CD4-positive, alpha-beta T cell treated with Interleukin-17A for 4 hours (primary cell): ENCODE measurements at places on chromosomes 16 and 17.

GRCh38 chr17:10041916-10042588, 137.0 kb upstream of the RCVRN start:
- DNase-seq: no peak

GRCh38 chr17:41012326-41013120, 3.6 kb upstream of the KRTAP3-1 start:
- no peak for DNase-seq

GRCh38 chr16:30421010-30421409, 8.8 kb downstream of the DCTPP1 start:
- DNase-seq: no peak

DNA sequence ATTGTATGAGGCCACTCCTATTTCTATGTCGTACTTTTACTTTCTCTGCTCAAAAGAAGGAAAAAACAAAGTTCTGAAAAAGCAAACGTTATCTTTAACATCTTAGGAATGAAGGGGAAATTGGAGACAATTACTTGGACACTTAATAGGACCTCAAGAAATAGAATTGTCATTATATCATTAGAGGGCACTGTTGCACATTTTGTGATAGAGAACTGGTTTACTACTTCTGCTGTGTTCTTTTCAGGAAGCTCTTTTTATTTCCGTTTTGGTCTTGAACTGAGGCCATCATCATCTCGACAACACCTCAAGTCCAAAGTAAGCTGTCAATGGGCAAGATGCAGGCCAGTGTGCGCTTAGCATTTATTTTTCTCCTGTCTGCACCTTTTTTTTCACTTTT, 14.6 kb downstream of the COG4 start:
- DNase-seq: no peak

DNA sequence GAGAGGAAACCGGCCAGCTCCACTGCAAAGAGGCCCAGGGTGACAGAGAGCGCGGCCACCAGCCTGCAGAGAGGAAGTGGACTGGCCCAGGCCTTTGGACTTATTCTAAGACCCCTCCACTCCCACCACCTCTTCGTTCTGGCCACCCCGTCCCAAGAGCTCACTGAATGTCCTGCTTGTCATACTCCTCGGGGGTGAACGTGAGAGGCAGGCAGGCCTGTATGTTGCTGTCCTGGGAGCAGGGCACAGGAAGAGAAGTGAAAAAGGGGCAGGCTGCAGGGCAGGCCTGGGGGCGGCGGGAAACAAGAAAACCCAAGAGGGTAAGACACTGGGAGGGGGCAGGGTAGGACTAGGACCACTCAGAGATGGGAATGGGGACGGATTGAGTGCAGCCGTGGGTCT, 384 bp downstream of the TMEM107 start:
- DNase-seq: no peak

- no peak for DNase-seq
These were observed 36.1 kb downstream of the WNT3 start for GRCh38 chr17:46782250-46782953.

DNA sequence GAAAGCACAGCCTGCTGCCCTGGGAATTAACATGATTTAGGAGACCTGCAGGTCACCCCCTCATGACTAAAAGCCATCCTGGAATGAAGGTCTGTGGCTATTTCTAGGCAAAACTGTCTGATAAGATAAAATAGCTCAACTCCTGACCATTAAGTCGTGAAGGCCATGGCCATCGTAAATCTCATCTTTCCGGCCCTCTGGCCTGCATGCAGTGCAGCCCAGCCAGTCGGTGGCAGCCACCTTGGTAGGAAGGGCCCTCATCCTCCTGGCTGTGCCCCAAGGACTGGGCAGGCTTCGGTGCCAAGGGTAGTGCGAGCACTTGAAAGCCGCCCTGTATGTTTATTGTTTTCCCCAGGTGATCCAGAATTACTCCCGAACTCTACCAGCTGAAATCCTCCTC, 18.2 kb upstream of the MEOX1 start:
- DNase-seq: no peak

- DNase-seq: no peak
These were observed 34.4 kb downstream of the GDPD1 start for GRCh38 chr17:59254742-59255141.

DNA sequence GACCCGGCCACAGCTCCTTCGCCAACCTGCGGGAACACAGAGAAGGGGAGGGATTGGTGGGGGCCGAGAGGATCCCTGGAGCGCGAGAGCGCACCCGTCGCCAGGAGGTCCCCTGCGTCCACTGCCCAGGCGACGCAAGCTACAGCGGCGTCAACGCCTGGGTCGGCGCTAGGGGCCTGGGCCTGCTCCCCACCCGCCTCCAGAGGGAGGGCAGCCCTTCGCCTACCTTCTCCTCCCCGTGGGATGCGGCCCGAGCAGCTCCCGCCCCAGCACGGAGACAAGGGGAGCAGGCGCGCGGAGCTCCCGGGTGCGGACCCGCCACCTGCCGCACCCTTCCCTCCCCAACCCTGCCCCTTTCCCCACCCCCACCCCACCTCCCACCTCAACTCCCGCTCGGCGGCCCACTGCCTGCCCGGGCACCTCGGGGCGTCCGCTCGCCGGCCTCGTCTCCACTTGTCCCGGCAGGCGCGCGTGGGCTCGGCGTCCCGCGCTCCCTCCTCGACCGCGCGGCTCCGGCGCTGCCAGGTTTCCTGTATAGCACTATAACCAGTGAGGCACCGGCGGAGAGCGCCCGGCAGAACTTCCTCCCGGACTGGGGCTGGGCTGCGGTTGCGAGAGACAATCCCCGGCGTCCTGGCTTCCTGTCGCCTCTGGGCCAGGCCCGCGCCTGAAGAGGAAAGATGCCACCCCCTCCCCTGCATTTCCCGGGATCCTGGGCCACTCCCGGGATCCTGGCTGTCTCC, 119.1 kb upstream of the SMURF2 start:
- peak; percentile 71 for DNase-seq

DNA sequence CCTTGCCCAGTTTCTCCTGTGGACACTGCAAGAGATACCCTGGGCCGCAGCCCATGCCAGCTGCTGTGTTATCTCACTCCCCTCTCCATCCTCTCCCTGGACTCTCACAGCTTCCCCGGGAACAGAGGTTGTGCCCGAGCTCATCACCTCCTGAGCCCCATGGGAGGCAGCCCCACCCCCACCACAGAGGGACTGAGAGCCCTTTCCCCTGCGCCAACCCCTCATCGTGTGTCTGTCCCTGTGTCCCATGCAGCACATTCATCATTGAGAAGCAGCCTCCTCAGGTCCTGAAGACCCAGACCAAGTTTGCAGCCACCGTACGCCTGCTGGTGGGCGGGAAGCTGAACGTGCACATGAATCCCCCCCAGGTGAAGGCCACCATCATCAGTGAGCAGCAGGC, 12.7 kb downstream of the STAT5A start:
- DNase-seq: no peak

- no peak for DNase-seq
These were observed 41.1 kb downstream of the TMEM132E start for GRCh38 chr17:34620458-34620857.

DNA sequence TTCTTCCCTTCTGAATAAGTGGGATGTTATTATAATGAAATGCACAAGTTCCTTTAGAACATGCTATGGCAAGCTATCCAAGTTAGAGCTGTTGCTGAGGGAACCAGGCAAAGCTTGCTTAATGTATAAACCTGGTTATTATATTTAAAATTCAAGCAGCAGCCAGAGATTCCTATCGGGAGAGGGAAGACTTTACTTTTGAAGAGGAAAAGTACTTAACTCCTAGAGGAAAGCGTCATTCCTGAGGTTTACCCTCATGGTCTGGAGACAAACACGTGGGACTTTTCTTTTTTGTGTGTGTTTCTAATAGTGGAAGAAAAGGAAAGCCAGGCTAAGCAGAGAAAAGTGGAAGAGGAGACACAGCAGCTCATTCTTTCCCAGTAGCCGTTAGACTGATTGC, 39.9 kb upstream of the MYH10 start:
- no peak for DNase-seq

GRCh38 chr17:56597495-56597990, 4.0 kb downstream of the NOG start:
- peak; percentile 64 for DNase-seq

GRCh38 chr16:2285731-2286191, 17.8 kb upstream of the RNPS1 start:
- no peak for DNase-seq

DNA sequence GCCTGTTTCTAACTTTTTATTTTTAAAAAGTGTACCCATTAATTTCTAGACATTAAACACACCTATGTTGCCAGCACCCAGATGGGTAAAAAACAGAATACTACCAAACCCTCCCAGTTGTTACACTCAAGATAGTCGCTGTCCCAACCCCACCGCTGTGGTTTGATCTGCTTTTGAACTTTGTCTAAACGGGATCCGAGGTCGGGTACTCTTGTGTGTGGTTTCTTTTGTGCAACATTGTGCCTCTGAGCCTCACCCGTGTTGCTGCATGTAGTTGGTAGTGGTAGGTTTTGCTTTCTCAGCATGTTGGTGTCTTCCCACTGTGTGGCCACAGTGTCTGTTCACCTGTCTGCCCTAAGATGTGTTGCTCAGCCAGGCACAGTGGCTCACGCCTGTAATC, 4.3 kb downstream of the KLHL36 start:
- peak; percentile 74 for DNase-seq

- DNase-seq: no peak
These were observed 103.8 kb downstream of the RAB11FIP4 start for GRCh38 chr17:31495022-31495885.

DNA sequence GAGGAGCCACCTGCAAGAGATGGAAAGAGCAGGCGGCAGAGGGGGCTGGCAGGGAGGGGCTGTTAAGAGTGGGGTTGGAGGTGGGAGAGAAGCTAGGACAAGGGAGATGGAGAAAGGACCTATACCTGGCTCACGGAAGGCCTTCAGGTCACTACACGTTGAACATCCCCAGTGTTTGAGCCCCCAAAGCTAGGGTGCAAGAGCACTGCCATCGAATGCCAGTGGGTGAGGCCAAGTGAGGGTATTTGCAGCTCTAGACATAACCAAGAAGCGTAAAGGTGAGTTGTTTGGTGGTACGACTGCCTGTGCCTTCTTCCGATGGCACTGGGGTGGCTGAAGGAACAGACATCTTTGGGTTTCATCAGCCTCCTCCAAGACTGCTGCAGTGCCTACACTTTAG, 17.0 kb upstream of the HERPUD1 start:
- no peak for DNase-seq

DNA sequence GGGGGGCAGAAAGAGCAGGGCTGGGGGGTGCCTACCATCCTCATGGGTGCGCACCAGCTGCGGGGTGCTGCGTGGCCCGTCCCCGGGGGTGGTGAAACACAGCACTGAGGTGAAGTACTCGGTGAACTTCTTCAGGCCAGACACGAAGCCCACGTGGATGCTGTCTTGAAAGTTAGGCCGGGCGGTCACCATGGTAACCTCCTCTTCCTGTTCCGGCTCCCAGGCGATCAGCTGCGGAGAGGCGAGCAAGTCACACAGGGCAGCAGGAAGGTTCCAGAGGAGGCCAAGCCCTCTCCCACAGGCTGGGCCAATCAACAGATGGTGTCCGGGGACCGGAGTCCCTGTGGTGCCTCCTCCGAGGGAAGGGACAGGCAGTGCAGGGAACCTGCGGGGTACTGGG, 90.1 kb upstream of the CDC42EP4 start:
- DNase-seq: no peak

GRCh38 chr17:17320911-17321220, 17.7 kb downstream of the NT5M start:
- no peak for DNase-seq

- DNase-seq: no peak
These were observed 15.6 kb downstream of the MAP2K3 start for GRCh38 chr17:21299981-21300600.

GRCh38 chr17:28827672-28828071, 14.9 kb downstream of the FAM222B start:
- no peak for DNase-seq

- DNase-seq: no peak
These were observed 27.8 kb upstream of the HEATR6 start for GRCh38 chr17:60106340-60107059.

- DNase-seq: no peak
These were observed 14.1 kb downstream of the TMEM238L start for GRCh38 chr17:10789694-10790271.
